ENCODE measurements at places on chromosomes 1 and 21.

DNA sequence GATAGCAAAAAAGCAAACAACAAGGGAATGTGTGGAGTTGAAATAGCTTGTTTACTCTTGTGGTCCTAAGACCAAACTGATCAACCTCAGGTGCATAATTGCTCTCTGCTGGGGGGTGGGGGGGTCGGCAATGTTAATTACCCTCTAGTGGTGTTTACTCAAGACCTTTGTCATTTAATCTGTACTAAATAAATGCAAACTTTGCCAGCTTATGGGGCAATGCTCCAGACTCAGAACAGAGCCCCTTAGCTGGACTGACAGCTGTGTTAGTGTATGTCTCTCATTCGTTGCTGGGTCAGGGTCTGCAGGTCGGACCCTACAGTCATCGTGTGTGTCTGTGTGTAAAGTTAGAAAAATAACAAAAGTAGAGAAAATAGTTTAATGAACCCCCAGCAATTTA, 7.2 kb upstream of the SLC44A3 start:
- DNase-seq: no peak

DNA sequence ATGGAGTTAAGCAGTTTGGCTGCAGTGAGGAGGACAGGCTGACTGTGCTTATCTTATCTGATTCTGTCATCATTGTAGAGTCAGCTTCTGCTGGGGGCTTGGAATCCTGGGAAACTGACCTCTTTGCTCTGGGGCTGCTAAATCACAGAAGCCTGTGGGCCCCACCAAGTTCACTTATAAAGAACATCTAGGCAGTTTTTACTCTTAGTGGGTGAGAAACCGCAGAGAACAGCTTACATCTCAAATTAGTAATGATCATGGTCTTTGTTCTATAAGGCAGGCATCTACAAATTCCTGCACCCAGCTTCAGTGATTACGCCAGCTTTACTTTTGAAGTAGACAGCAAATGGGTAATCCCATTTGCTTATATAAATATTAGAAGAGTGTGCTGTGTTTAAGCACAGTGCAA, 75.7 kb downstream of the ZC3H11B start:
- DNase-seq: no peak

GRCh38 chr1:92953491-92953890, 7.8 kb downstream of the DIPK1A start:
- DNase-seq: no peak

GRCh38 chr1:164613176-164613575, 54.2 kb downstream of the PBX1 start:
- DNase-seq: no peak

GRCh38 chr1:81671038-81671437, 129.7 kb upstream of the ADGRL2 start:
- no peak for DNase-seq
